Midbrain (tissue), 1 donor: ENCODE measurements at places on chromosomes 3 and 15.

- DNase-seq = no peak
Measured at GRCh38 chr15:96234109-96234892, 96.2 kb upstream of the NR2F2 start.

DNA sequence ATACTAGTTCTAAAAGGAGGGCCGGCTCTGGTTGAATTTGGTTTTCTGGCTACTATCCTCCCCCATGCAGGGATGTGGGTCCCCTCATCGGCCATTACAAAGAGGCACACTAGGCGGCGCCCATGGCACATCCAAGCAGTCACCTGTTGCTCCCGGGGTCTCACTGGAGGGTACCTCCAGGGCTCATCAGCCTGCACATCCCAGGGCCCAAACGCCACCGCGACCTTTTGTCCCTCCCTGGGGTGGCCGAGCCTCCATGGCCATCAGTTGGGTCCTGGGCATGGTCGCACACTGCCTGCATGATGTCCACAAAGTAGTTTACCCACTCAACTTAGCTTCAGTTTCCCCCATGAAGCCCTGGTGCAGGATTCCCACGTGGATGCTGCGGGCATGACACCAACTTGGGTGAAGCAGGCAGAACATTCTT lies 28.3 kb downstream of the IDH3A start:
- peak; percentile 50 for DNase-seq

DNA sequence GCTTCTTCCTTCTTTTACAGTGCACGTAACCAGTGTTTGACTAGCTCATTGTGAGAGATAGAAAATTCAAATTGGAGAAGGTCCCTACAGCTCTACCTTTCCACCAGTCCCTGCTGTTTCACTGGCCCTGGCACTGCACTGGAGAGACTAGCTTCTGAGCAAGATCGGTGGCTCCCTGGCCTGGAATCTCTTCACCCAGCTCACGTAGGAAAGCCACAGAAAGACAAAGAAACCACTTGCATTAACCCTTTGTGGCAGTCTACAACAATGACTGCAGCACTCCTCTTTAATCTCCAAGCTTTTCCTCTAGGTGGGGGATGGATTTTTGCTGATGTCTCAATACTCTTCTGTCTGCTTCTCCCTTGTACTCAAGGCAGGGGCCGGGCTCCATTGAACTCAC lies 155.9 kb downstream of the PEX5L start:
- DNase-seq = no peak

GRCh38 chr3:61809879-61810278 lies 248.5 kb downstream of the PTPRG start:
- no peak for DNase-seq

DNA sequence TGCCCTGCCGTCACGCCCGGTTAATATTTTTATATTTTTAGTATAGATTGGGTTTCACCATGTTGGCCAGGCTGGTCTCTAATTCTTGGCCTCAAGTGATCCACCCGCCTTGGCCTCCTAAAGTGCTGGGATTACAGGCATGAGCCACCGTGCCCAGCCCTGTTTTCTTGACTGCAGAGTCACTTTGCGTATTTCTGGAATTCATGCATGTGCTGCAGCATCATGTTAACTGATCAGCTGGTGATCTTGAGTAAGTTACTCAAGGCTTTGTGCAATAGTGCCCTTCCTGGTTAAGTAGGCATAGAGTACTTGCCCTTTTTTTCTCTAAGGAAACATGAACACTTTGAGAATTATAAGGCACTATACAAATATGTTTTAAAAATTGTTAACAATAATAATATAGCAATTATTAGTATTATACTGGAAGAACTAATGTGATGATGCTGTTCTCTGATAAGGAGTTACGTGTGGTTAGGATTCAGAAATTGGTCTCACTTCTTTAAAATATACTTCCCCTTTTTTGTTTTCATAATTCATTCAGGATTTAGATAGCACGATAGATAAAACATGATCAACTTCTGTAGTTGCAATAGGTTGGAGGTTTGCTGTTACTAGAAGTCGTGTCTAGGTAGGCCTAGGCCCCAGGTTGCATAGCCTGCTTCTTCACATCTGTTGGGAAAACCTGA lies 33.6 kb downstream of the GPR171 start:
- no peak for DNase-seq

DNA sequence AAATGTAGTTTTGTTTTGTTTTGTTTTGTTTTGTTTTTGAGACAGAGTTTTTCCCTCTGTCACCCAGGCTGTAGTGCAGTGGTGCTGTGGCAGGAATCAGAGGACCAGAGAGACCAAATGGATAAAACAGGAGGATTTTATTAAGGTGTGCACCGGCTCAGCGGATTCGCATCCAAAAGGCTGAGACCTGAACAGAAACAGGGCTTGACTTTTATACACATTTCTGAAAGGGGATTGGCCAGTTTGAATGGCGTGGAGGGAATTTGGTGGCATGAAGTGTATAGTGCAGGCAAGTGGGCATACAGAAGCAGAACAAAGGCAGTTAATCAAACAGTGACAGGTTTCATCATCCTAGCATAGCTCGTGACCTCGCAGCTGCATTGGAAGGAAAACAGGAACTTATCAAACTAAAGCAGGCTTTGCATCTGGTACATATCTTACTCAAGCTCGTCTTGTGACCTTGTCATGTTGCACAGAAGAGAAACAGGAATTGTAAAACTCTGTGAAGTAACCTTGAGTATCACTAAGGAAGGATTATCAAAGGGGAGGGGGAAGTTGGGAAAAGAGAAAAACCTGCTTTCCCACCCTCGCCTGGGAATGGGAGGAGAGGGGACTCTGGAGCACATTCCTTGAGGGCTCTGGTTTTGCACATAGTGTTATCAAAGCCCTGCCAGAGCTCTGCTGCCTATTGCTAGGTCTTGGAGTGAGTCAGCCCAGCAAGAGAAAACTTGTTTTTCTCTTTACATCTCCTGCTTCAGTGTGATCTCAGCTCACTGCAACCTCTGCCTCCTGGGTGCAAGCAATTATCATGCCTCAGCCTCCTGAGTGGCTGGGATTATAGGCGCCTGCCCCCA lies 38.5 kb downstream of the C3orf62 start:
- peak; percentile 23 for DNase-seq

- DNase-seq = no peak
Measured at GRCh38 chr3:31789429-31789828, 191.6 kb downstream of the OSBPL10 start.

- no peak for DNase-seq
Measured at GRCh38 chr15:85414495-85414894, 34.1 kb downstream of the AKAP13 start.

DNA sequence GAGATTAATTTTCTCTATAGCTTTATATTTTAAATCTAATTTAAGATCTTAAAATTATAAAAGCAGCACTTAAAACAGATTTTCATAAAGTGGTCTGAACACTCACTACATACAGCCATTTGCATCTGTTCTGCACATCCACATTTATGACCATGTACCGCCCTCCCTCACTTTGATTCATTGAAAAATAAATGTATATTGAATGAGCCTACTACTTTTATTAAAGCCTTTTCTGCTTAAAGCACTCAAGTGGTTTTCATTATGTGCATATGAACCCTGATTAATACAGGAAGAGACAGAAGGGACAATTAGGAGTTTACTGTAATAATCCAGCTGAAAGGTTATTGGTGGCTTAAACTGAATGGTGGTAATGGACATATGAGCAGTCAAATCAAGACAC lies 129.4 kb downstream of the DLG1 start:
- no peak for DNase-seq

DNA sequence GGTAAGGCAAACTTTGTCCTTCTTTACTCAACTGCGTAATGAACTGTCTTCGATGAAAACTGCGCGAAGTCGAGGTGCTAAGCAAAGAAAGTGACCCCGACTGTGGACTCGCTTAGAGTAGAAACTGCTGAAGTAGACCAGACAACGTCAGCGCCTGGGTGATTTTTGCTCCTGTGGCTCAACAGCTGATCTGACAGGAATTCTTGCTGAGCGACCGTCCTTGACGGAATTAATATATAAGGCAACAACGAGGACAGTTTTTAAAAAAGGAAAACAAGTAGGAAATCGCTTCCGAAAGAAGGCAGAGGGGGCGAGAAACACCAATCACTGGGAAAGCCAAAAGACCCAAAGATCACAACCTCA lies 541 bp downstream of the RPS27L start:
- peak; percentile 39 for DNase-seq

DNA sequence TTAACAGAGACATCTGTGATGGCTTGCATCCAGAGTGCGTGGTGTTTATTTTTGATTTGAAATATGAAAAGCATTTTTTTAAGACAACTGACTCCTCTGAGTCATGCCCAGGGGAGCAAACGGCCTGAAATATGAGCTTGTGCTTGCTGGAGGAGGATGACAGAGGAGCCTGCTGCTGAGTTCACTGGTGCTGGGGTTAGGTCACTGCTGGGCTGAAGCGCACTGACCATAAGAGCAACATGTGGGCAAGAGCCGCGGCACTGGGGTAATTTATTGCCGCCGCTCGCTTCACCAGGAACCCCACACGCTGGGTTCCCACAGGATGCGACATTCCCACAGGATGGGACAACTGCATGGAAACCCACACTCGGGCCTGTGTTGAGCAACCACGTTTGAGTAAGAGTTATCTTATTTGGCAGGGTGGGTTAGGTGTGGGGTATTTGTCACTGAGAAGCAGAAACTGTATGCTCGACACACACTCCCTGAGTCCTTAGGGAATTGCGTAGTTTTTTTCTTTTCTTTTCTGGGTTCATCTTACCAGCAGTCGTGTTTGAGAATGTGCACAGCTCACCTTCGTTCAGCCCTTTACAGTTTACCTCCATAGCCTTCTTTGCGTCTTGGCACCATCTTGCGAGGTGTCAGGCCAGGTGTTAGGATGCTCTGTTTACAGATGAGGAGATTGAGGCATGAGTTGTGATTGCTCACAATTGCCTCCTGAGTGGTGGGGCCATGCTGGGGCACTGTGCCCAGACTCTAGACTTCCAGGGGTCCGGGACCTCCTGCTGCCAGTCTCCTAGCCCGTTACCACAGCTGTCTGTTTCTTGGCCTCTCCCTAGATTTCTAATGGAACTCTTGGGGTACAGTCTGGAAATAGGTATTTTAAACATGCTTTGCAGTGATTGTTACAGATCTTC lies 60.4 kb downstream of the SMAD3 start:
- DNase-seq = no peak

GRCh38 chr3:73120710-73121109 lies 59.3 kb downstream of the EBLN2 start:
- no peak for DNase-seq

DNA sequence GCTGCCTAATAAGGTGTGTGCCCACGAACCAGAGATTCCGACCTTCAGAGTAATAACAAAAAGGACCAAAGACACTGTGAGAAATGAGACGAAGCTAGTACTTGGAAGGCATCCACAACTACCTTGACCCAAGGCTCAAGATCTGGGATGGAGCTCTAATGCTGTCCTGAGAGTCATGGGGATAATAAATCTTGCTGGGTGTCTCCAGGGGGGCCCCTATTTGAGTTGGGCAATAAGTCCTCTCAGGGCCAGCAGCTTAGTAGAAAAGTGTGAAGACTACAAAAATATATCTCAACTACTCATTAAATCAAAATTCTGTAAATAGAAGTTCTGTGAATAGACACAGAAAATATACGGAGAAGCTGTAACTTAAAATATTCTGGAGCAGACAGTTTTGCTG lies 2.9 kb upstream of the NDN start:
- no peak for DNase-seq

DNA sequence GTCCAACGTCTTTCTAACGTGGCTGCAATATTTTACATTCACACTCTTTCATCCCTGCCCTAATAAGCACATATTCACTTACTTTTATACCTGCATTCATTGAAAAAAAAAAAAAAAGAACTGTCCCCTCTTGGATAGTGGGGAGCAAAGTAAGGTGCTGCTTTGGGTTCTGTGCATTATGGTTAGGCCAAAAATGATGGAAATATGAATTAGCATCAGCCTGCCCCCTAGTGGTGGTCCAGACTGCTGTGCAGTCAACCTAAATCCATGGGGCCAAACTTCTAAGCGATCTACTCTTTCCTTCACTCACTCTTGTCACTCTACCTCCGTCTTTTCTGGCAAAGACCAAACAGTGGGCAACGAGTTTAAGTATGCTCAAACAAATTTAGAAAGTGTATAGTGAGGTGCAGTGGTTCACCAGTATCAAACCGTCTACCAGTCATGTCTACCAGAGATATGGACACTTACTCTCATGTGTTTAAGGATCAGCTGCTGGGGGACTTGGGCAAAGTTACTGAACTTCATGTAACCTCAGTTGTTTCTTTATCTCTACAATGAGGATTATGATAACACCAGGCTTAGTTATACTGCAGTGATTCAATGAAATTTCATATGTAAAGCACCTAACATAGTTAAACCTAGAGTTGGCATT lies 61.5 kb upstream of the GRM7 start:
- DNase-seq = peak; percentile 30

- DNase-seq = no peak
Measured at GRCh38 chr15:42784705-42785104, 47.8 kb upstream of the CDAN1 start.

- DNase-seq = no peak
Measured at GRCh38 chr3:195124378-195124992, 146.5 kb downstream of the XXYLT1 start.

DNA sequence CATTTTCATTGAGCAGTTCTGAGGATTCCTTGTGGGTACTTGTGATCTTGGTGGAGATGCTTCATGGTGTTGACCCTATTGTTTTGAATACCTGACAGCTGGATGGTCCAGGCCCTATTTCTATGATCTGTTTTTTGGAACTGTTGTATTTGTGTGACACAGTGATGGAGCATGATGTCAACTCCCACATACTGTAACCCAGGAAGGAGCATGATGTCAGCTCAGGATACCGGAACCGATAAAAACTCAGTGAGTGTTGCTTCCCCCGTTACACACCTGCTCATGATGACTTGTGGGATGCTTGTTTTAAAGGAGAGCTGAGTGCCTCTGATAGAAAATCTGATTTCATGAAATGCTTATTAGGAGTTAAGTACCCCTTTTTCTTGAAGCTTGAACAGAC lies 45.1 kb downstream of the ZBTB38 start:
- DNase-seq = no peak

DNA sequence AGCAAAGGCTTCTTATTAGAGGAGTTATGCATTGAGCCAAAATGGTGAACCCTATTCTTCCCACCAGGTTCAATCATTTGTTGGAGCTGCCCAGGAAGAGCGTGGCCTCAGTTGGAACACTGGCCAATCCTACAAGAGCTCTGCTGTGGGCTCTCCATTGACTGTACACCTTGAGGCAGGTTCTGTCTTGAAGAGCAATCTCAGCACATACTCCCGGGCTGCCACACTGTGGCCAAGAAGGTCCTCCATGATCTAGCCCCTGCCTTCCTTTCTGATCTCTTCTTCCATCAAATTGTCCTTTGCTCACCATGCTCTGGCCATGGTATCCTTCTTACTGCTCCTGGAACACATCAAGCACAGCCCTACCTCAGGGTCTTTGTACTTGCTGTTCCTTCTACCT lies 5.7 kb upstream of the SUMF1 start:
- no peak for DNase-seq

DNA sequence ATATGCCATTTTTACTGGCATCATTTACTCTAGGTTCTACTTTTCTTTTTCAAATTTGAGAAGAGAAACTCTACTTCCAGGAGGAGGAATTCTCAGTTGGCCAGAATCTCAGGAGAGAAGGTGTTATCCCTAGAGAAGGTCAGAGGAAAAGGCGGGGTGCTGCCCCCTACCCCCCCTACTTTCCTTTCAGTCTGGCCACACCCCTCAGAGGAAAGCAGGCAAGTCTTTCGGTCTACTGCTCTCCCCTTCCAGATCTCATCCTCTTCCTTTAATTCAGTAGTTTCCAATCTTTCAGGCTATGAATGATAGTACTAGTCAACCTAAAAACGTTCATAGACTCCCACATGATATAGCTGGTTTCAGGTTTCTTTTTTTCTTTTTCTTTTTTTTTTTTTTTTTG lies 366.5 kb upstream of the TBL1XR1 start:
- no peak for DNase-seq
